Glomerular endothelial cell (primary cell): ENCODE measurements at places on chromosomes 1 and 21. TPM values are rescaled to one million over a fixed set of nuclear protein-coding genes. Genes with fewer than 3 reads are reported as not detected.

The CR1L gene
- not detected in 2 replicates for total RNA-seq

The RPTN gene
- not detected in 2 replicates for total RNA-seq

The C1QA gene
- total RNA-seq: not detected in 2 replicates

The KISS1 gene
- total RNA-seq: 8.0 TPM in 1 of 2 replicates, not detected in the other

The HSD3B2 gene
- not detected in 2 replicates for total RNA-seq

The CFAP107 gene
- not detected in 2 replicates for total RNA-seq

The ADAMTSL4 gene
- total RNA-seq: 1.3 and 2.6 TPM in 2 replicates

The FALEC gene
- not detected in 2 replicates for total RNA-seq

The UBL4B gene
- total RNA-seq: not detected in 2 replicates
